Activated CD4-positive, alpha-beta T cell treated with anti-CD3 and anti-CD28 coated beads, Interleukin-2, amount 10 ng/mL, durations not matched to agents 24 days and 14 days (primary cell): ENCODE measurements at places on chromosomes 4 and X. TPM values are rescaled to one million over a fixed set of nuclear protein-coding genes. Genes with fewer than 3 reads are reported as not detected.

The GPR78 gene
- total RNA-seq = not detected in 2 replicates

The BMX gene
- total RNA-seq = not detected in 2 replicates

The BEND2 gene
- total RNA-seq = not detected in 2 replicates

The LRIT3 gene
- total RNA-seq = 0.09 TPM in 1 of 2 replicates, not detected in the other

DNA sequence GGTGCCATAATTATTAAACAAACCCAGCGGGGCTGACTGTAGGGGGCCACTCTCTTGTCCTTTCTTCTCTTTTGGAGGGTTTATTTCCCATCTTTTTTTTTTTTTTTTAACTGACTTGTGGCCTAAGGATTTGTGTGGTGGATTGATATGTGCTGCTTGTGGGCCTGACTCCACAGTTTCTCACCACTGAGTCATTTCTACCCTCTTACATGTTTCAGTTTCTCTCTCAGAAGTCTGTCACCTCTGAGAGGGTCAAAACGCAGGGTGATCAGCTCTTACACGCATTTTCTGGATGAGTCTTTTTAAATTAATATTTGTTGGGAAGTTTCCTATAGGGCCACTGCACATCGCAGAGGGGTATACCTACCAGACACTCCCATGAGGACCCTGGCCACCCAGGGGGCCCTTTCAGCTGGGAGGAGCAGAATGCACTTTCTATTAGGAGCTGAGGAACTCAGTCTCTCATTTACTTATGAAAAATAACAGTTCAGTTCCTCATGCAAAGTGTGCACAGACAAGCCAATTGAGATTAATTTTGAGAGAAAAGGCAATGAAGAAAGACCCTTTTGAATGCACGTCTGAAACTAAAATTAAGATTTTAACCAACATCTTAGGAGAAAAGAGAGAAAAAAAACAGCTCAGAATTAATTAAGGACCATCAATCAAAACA lies 407.9 kb downstream of the TECRL start:
- H3K4me3 ChIP-seq = no peak overlapping the region
- H3K27ac ChIP-seq = no peak overlapping the region
- H3K36me3 ChIP-seq = no peaks in the 10 kb centered on the region
- H3K27me3 ChIP-seq = no peaks in the 10 kb centered on the region
- no peak for DNase-seq

GRCh38 chr4:145936142-145936996 lies 2.3 kb downstream of the ZNF827 start:
- peaks cover 40% of the 10 kb centered on the region for H3K4me1 ChIP-seq
- peak overlapping the region; percentile 94 for H3K4me3 ChIP-seq
- peaks cover 14% of the 10 kb centered on the region for H3K36me3 ChIP-seq
- H3K27ac ChIP-seq = peak overlapping the region; percentile 97
- peak; percentile 89 for DNase-seq
- no peaks in the 10 kb centered on the region for H3K27me3 ChIP-seq

DNA sequence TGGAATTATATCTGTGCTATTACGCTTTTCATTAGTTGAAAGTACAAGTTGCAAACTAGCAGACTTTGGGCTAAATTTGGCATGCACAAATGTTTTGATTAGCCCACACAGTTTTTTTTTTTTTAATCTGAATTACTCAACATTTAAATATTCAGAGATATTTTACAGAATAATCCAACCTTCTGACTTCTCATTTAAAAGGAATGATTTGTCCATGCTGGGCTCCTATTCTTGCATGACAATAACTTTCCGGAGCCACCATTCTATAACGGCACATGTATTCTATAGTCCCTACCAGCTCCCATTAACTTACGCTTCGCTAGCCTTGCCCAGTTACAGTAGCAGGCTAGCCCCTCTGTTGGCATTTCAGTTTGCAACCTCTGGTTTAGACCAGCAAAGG lies 219.3 kb upstream of the FTHL17 start:
- H3K4me1 ChIP-seq = no peaks in the 10 kb centered on the region
- no peak overlapping the region for H3K4me3 ChIP-seq
- H3K27me3 ChIP-seq = peaks cover 1% of the 10 kb centered on the region
- H3K27ac ChIP-seq = no peak overlapping the region

- no peaks in the 10 kb centered on the region for H3K4me1 ChIP-seq
- no peaks in the 10 kb centered on the region for H3K36me3 ChIP-seq
- H3K27ac ChIP-seq = no peak overlapping the region
- DNase-seq = no peak
- no peak overlapping the region for H3K4me3 ChIP-seq
These were observed 101.2 kb upstream of the CBLL2 start for GRCh38 chrX:22171287-22172060.

DNA sequence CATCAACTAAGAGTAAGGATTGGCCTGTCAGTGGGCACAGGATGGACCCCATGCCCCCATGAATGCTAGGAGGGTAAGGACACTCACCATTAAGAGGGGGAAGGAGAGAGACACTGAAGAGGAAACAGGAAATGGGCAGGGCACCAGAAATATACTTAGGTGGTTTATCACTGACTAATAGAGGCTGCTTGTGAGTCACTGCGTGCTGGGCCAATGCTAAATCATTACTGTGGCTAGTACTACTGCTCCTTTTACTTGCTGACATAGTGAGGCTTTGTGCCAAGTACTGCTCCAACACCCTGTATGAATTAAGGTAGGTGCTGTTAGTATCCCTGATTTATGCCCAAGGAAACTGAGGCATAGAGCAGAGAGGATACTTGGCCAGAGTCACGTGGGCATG lies 130.4 kb upstream of the FRMPD4 start:
- no peak overlapping the region for H3K4me3 ChIP-seq
- H3K4me1 ChIP-seq = peaks cover 2% of the 10 kb centered on the region
- DNase-seq = no peak
- no peak overlapping the region for H3K27ac ChIP-seq
- no peaks in the 10 kb centered on the region for H3K36me3 ChIP-seq
- no peaks in the 10 kb centered on the region for H3K27me3 ChIP-seq

- no peak overlapping the region for H3K27ac ChIP-seq
- no peaks in the 10 kb centered on the region for H3K4me1 ChIP-seq
- no peak overlapping the region for H3K4me3 ChIP-seq
- no peak for DNase-seq
These were observed 79.4 kb downstream of the JADE3 start for GRCh38 chrX:46991664-46992063.

- H3K4me1 ChIP-seq = no peaks in the 10 kb centered on the region
- no peak for DNase-seq
- no peak overlapping the region for H3K4me3 ChIP-seq
- no peak overlapping the region for H3K27ac ChIP-seq
- peaks cover 15% of the 10 kb centered on the region for H3K27me3 ChIP-seq
- no peaks in the 10 kb centered on the region for H3K36me3 ChIP-seq
These were observed 59.3 kb upstream of the CLDN34 start for GRCh38 chrX:9907645-9908387.

DNA sequence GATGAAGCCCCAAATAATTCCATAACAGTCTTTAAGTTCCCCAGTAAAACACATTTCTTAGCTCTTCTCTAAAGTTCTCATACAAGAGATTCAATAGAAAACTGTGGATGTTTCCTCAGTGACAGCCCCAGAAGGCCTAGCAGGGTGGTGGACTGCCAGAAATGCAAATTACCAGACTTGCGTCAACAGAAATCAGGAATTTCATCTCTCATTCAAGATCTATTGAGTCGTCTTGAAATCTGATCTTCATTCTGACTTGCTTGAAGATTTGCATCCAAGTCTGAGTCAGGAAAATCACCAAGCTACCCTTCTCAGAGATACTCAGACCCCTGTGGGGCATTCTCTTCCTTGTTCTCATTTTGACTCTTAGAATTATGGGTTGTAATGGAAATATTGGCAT lies 68.9 kb upstream of the NDP start:
- DNase-seq = no peak
- H3K4me3 ChIP-seq = no peak overlapping the region
- no peak overlapping the region for H3K27ac ChIP-seq
- H3K4me1 ChIP-seq = no peaks in the 10 kb centered on the region
- H3K36me3 ChIP-seq = no peaks in the 10 kb centered on the region

- H3K4me3 ChIP-seq = no peak overlapping the region
- H3K4me1 ChIP-seq = peaks cover 2% of the 10 kb centered on the region
- H3K27ac ChIP-seq = no peak overlapping the region
- DNase-seq = no peak
- H3K36me3 ChIP-seq = no peaks in the 10 kb centered on the region
These were observed 118.7 kb downstream of the FHIP1A start for GRCh38 chr4:151527699-151528098.

DNA sequence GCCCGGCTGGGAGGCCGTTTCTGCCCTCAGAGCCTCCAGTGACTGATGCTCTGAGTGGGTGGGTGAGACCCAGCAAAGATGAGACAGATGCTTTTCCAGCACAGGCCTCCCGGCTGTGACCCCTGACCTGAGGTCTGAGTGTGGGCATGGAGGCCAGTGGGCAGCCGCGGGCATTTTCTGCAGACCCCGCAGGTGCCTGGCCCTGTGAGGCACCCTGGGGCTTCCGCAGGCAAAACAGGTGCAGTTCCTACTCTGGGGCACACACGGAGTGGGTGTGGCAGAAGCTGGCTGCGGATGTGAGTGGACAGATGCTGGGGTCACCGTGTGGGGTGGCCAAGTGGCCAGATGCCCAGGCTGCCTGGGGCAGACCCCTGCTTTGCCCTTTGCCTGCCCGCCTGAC lies 14.8 kb downstream of the HTRA3 start:
- H3K27ac ChIP-seq = no peak overlapping the region
- no peaks in the 10 kb centered on the region for H3K27me3 ChIP-seq
- no peaks in the 10 kb centered on the region for H3K4me1 ChIP-seq
- no peaks in the 10 kb centered on the region for H3K36me3 ChIP-seq

DNA sequence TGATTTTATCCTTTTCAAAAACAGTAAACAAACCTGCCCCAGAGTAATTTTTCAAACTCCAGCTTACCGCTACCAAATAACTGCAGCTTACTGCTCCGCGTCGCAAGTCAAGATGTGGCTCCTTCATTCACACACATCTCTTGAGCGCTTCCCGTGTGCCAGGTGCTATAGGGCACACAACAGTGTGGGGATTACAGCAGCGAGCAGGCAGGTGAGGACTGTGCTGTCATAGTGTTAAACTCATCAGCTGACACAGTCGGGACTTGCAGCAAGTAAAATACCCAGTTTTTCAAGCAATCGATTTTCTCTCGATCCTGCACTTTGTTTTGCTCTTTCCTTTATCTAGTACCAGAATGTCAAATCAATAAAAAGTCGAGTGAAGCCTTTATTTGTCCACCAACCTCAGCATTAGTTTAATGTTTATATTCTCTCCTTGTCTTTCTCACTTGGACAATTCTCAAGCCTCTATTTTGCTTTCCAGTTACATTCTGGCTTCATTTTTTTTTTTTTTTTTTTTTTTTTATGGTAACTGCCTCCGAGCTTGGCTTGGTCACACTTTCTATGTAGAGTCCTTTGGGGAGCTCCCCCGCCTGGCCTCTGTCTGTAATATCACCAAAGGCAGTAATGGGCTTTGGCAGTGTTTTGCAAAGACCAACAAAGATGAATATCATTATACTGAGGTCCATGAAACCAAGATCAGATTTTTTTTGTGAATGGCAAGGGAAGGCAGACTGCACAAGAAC lies 8.3 kb upstream of the ASB5 start:
- DNase-seq = peak; percentile 61
- no peak overlapping the region for H3K4me3 ChIP-seq
- H3K27ac ChIP-seq = no peak overlapping the region
- H3K36me3 ChIP-seq = no peaks in the 10 kb centered on the region
- H3K27me3 ChIP-seq = peaks cover 3% of the 10 kb centered on the region
- H3K4me1 ChIP-seq = no peaks in the 10 kb centered on the region

DNA sequence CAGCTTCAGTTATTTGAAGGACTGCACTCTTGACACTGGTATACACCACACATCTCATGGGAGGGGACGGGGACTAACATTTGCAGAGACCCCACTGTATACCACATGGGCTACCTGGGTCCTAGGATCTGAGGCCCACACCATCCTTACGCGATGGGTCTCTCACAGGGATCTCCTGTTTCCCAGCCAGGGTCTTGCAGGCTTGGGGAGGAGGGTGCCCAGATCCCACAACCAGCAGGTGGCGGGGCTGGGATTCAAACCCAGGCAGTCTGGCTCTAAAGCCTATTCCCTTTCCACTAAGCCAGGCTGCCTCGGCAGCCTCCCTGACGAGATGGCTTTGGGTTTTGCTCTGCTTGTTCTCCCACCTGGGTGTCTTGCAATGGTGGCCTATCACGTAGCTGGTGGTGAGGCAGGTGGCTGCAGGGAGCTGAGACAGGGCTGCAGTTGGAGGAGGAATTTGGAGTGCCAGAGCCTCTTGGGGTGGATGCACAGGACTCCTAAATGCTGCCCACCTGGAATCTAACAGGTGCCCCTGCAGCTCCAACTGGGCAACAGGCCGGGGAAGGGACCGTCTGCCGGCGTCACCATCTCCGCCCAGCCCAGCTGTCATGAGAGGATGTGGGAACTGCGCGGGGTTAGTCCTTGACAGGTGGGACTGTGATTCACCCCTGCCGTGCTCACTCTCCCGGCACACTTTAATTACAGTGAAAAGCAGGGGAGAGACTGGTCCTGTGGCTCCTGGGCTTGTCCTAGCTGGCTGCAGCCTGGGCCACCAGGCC lies 110.7 kb downstream of the PSAPL1 start:
- no peaks in the 10 kb centered on the region for H3K4me1 ChIP-seq
- H3K27me3 ChIP-seq = no peaks in the 10 kb centered on the region
- H3K4me3 ChIP-seq = no peak overlapping the region
- no peak for DNase-seq
- no peak overlapping the region for H3K27ac ChIP-seq
- no peaks in the 10 kb centered on the region for H3K36me3 ChIP-seq

GRCh38 chr4:155566354-155566753 lies 100.3 kb upstream of the GUCY1A1 start:
- H3K27me3 ChIP-seq = peaks cover 3% of the 10 kb centered on the region
- no peak for DNase-seq
- no peak overlapping the region for H3K27ac ChIP-seq
- no peaks in the 10 kb centered on the region for H3K36me3 ChIP-seq
